ENCODE measurements at places on chromosomes 6 and 20.

DNA sequence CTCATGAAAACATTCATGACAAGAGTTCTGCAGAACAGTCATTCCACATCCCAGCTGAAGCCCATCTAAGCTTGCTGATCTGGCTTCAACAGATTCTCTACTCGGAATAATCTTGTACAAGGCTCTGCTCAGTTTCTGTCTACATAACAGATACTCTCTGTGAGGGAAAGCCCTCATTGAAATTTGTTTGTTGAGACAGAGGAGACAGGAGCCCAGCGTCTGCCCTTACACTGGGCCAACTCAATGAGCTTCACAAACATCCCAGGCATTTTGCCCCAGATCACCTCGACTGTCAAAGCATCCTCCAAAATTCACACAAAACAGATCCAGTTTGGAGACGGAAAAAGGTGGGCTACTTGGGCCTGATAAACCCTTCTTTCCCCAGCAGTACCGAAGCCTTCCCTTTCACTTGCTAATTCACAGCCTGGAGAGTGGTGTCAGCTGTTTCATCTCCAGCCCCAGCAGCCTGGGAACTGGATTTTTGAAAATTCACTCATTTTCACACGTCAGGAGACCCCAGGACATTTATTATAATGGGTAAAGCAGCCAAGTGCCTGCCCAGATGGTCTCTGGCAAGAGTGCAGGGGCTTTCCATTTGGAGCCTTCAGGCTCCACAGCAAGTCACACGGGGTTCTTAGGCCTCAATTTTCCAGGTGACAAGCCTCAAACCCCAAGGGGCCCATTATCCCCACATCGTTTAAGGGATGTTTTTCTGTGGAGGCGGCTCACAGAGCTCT is 7.3 kb downstream of the CCDC167 start:
- DNase-seq, result no peak

GRCh38 chr6:155872961-155873360 is 417.3 kb upstream of the NOX3 start:
- no peak for DNase-seq

GRCh38 chr6:13712599-13712898 is 914 bp upstream of the RANBP9 start:
- DNase-seq, result no peak

GRCh38 chr20:63056236-63057170 is 49.7 kb upstream of the BHLHE23 start:
- peak; percentile 32 for DNase-seq

- no peak for DNase-seq
Observed at GRCh38 chr6:67221226-67221625, 1413.9 kb upstream of the ADGRB3 start.

GRCh38 chr20:22501566-22502344 is 82.6 kb downstream of the FOXA2 start:
- DNase-seq, result no peak

DNA sequence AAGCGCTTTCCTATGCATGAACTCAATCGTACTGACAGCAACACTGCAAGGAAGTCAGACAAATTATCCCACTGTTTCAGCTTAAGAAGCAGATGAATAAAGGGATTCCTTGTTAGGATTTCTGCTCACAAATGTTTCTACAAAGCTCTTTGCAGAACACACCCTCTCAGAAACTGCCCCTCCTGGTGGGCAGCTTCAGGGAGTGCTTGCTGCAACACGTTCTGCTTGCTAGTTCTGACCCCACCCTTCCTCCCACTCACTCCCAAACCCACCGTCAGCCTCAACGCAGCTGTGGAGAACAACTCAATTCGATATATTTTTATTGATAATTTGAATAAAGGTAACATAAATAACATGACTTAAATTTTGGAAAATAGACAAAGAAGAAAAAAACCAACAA is 250.8 kb upstream of the PRDM1 start:
- no peak for DNase-seq

- no peak for DNase-seq
Observed at GRCh38 chr20:20211988-20212518, 155.9 kb upstream of the INSM1 start.

DNA sequence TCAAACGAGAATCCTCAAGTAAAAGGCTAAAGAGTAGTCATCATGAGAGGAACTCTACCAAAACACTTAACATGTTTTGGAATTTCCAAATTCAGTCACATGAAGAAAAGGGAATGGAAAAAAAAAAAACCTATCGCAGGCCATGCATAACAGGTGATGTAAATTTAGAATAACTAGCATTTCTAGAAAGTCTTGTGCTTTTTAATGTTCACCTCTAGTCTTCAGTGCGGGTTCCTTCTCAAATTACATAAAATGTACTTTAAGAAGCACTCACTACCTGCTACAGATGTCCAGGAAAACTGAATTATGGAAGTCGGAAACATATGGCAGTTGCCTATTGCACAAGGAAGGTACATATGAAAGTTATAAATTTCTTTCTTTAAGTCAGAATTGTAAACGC is 6.1 kb upstream of the TBX18 start:
- no peak for DNase-seq

DNA sequence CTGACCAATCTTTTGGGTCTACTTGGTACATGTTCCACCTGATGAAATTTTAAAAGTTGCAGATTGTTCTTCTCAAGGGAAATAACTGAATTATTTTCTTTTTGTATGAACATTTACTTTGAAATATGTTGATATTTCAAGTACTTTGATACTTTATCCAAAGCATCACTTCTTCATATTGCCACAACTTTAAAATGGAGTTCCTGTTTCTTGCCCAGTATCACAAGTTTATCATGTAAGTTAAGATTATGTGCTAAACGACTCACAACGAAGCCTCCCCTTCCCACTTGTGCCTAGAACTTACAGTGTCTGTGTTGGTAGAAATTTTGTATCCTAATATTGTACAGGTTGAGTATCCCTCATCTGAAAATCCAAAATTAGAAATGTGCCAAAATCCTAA is 108.4 kb downstream of the ARID1B start:
- no peak for DNase-seq

- DNase-seq, result no peak
Observed at GRCh38 chr6:13377054-13377758, 48.9 kb upstream of the TBC1D7 start.

DNA sequence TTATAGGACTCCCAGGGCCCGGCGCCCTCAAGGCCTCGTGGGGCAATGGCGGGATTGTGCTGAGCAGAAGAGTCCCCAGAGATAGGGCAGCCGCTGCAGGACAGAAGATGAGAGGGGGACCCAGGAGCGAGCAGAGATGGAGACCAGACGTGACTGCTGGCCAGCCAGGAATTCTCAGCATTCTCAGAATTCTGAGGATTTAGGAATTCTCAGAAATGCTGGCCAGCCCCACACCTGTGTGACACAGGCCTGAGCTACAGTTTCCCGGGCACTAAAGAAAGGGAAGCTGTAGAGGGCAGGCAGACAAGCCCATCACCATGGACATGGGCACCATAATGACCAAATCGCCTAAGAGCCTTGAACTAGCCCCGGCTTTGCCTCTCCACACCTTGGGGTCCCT is 186.2 kb upstream of the CDH4 start:
- DNase-seq, result no peak

- DNase-seq, result no peak
Observed at GRCh38 chr6:72650081-72650745, 28.3 kb downstream of the KCNQ5 start.

- peak; percentile 71 for DNase-seq
Observed at GRCh38 chr20:63979557-63980316, at the start of gene SAMD10. SAMD10 (minus strand) TSS chr20:63979642; CDS start chr20:63979467, 175 bp downstream.

GRCh38 chr6:119830494-119831295 is 481.1 kb upstream of the MAN1A1 start:
- no peak for DNase-seq

DNA sequence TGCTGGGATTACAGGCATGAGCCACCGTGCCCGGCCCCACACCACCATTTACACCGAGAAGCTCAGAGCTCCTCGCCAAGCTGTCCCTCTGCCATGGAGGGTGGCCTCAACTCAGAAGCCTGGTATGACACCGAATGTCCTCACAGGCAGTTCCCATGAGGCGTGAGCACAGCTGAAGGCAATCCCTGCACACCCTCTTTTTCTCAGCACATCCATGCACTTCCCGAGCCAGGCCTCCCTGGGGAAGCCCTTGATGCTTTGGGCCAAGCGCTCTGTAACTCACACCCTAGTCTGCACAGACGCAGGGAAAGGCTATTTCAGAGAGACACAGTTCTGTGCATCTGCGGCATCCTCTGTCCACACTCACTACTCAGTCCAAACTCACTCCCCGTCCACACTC is 18.4 kb downstream of the THBS2 start:
- DNase-seq, result no peak

DNA sequence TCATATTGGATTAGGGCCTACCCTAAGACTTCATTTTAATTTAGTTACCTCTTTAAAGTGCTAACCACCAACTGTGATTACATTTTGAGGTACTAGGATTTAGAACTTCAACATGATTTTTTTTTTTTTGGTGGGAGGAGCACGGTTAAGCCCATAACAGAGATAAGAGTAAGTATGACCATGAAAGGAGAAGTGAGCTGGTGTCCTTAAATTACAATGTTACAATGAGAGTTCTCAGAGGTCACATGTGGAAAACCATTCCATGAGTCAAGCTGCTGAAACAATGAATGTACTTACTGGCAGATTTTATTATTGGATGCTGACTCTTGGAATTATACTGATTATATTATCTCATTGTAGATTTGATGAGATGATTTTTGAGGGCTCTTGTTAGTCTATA is 779.3 kb upstream of the CITED2 start:
- no peak for DNase-seq

DNA sequence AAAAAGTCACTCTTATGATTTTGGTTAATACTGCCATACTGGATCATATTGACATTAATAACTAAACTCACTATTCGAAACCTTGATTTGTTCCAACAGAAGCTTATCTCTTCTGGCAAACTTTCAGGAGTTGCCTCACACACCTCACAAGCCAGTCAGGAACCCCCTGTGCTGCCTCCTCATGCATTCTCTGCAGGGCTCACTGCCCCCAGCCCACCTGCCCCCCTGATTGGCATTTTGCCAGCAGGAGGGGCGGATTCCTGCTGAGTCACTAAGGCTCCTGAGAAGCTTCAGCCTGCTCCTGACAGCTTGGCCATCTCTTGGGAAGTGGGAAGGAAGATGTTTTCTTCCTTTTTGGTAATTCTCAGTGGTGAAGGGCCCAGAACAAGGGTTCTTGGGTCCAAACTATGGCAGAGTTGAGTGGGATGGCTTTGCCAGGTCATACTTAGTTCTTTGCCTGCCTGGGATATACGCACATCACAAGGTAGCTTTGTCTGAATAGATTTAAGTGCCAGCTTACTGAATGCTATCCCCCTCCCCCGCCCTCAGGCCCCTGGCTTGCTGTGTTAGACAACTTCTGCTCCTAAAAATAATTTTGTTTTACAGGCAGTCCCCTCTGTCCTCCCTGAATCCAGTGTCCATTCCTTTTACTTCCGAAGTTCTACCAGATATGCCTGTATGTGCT is 31.4 kb downstream of the SLC35F1 start:
- no peak for DNase-seq

- DNase-seq, result no peak
Observed at GRCh38 chr6:105783333-105783935, 302.7 kb upstream of the PRDM1 start.

DNA sequence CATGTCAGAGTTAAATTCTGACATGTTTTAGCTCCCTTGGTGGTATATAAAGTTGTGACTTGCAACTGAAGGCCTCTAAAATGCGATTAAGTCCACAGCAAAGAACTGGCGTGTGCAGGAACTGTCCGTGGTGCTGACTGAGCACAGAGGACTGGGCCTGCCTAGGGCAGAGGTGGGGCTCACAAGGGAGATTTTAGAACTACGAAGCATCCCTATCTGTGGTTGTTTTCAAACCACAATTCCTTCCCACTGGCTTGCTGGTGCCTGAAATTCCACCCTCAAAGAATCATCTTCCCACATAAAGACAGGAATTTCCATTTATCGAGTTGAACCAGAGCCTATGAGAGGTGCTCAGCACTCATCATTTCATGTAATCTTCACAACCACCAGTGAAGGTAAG is 30.1 kb downstream of the RIMS4 start:
- DNase-seq, result peak; percentile 8

GRCh38 chr6:136550045-136550329 is 235 bp downstream of the MAP7 start:
- no peak for DNase-seq

DNA sequence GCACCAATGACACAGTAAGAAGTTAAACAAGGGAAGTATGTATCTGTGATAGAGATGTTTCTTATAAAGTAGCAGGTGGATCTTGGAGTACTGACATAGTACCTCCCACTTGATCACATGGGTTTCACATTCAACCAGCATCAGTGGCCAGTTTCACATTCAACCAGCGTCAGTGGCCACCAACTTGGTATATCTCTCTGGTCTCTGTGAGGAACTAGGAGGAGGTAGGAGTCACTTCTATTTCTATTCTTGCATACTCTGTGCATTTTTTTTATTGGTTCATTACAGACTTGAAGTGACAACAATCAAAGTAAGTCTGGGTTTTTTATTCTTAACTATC is 200.3 kb upstream of the SIM1 start:
- no peak for DNase-seq

GRCh38 chr6:103554911-103555310 is 1304.8 kb downstream of the HACE1 start:
- DNase-seq, result no peak

DNA sequence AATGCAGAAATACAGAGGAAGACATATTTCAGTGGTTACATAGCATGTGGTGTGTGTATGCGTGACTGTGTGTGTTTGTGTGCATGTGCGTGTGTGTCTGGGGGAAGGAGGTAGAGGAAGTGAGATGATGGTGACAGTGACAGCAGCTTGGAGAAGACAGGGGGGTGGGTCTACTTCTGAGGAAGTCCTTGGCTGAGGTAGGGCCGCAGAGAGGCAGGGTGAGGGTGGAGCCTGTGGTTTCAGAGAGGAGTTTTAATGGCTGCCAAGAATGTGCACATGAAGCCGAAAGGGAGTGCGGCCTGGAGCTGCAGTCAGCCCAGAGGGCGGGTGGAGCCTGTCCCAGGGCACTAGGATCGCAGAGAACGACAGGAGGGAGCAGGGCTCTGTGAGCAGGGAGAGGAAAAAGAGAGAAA is 22.7 kb upstream of the RNF24 start:
- DNase-seq, result peak; percentile 74

GRCh38 chr20:3121955-3122610 is 37.6 kb upstream of the AVP start:
- no peak for DNase-seq

GRCh38 chr20:62409931-62410745 is 3.1 kb upstream of the CABLES2 start:
- peak; percentile 21 for DNase-seq

DNA sequence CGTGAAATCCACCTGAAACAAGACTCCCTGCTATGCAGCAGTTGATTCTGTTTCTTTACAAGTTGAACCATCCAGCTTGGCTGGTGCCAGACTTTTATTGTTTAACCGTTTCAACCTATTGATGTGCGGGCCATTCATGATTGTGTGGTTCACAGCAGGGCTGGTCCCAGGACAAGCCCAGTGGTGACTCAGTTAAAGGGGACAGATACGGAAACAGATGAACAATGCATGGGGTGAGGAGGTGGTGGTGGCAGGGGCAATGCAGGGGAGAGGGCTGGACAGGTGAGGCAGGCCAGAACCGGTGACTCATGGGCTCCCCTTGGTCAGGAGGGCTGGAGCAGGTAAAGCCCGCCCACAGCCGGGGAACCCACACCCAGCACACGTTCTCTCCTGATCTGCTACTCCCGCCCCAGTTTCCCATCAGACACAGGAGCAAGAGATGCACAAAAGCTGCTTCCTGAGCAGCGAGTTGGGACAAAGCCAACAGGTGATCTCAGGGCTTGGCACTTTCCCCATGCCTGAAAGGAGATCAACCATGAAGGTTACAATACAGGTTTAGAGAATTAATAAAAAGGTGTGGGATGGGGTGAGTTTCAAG is 232.2 kb downstream of the LY86 start:
- DNase-seq, result no peak
